NCI-H526 (cell line): ENCODE measurements at places on chromosomes 2 and 18.

DNA sequence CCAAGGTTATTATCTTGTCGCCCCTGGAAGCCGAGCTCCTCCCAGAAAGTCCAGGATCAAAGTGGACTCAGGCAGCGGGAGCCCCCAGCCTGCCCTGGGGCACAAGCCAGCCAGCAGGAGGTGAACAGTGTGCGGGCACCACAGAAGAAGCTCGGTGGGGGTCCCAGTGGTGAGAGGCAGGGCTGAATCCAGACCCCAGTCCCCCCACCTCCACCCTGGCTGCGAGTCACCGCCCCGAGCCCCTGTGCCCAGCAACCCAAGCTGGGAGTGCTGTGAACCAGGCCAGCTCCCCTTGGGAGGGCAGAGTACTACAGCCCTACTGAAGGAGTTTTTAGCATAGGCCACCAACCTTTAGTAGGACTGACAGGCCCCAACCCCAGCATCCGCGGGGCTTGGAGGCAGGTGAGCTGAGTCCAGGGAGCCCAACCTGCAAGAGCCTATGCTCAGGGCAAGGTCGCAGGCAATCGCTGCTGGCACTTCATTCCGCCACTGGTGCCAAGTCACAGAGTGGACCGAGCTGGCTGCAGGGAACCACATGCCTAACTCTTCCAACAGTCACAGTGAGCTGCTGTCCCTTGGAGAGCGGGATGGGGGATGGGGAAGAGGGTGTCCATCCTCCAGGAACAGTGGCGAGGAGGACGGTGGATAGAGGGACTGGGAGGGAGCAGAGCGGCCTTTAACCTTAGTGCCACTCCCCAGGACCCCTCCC lies 3.0 kb downstream of the PIEZO2 start:
- DNase-seq: no peak

GRCh38 chr2:97691166-97691565 lies 21.7 kb downstream of the C2orf92 start:
- DNase-seq: no peak

GRCh38 chr2:210480079-210480478 lies 3.5 kb upstream of the LANCL1 start:
- DNase-seq: no peak

GRCh38 chr2:80190166-80190565 lies 114.4 kb downstream of the LRRTM1 start:
- no peak for DNase-seq

DNA sequence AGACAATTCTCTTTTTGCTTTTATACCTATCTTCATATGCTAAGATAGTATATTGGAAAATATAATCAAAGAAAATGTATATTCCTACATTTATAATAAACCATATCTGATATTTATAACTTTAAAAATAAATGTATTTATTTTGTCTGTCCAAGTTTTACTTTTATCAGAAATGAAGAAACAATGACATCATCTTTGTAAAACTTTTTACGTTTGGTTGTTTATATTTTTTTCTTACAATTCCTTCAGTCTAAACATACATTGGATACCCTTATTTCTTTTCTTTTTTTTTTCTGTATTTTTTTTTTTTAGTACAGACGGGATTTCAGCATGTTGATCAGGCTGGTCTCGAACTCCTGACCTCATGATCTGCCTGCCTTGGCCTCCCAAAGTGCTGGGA lies 1577.0 kb upstream of the SLC39A10 start:
- no peak for DNase-seq

GRCh38 chr2:112137516-112138158 lies 548 bp upstream of the FBLN7 start:
- no peak for DNase-seq

DNA sequence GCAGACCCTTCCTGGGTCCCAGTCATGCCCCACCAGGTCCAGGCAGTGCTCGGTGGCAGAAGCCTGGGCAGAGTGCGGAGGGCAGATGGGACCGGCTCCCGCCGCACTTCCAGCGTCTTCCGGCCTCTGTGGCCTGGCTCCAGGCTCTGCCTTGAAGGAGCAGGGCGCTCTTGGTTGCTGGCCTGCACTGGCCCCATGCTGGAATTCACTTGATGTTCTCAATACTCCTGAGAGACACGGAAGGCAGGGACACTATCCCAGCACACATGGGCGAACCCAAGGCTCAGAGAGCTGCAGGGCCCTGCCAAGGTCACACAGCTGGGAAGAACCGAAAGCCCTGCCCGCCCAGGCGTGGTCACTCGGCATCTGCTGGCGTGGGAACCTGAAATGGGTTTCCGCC lies 87.6 kb upstream of the ODC1 start:
- DNase-seq: no peak

GRCh38 chr2:73759904-73760303 lies 20.0 kb downstream of the DUSP11 start:
- no peak for DNase-seq

DNA sequence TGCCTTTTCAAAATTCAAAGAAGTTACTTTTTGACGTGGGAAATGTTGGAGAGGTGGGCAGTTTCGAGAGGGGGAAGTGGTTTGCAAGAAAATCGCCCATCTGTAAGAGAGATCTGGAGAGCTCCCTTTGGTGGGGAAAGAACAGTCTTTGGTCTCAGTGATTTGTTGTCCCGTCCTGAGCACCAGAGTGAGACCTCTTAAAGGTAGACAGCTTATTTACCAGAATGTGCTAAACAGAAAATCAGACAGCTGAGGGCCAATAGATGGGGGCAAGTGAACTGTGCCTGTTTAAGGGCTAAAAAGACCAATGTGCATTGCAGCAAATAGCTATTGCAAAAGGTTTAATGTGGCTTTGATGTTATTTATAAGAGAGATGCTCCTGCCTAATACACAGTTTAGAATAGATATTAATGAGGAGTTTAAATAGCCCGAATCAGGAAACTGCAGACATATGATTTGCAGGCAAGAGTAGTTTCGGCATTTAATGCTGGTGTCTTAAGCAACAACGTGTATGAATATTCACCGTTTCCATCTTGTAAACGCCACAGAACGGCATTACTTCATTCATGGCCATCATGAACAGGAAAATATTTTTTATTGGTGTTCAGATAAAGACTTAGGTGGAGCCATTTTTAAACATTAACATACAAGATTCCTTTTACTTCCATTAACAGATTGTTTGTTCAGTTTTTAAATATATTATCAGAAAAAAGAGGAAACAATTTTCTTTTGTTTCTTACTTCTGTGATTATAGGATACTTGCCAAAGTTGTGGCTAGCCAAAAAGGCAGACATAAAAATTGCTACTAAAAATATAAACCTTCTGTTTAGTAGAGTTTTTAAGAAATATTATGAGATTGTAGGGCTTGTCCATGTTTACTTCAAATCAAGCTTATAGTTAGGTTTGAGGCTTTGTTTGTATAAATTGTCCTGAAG lies 29.6 kb downstream of the ARHGAP15 start:
- no peak for DNase-seq

DNA sequence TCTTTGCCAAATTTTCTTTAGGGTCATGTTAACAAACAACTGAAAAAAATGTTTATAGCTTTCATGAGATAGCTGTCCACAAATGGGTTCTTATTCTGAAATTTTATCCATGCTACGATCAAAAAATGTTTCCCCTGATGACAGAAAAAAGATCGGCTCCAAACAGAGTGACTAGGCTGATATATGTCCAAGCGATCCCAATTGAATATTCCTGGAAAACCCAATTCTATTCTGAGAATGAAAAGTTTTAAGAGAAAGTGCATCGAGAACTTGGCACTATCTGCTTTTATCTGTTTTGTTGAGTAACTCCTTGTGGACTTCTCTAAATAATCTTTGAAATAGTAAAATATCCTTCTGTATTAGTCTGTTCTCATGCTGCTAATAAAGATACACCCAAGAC lies 19.1 kb downstream of the KCNE4 start:
- no peak for DNase-seq

DNA sequence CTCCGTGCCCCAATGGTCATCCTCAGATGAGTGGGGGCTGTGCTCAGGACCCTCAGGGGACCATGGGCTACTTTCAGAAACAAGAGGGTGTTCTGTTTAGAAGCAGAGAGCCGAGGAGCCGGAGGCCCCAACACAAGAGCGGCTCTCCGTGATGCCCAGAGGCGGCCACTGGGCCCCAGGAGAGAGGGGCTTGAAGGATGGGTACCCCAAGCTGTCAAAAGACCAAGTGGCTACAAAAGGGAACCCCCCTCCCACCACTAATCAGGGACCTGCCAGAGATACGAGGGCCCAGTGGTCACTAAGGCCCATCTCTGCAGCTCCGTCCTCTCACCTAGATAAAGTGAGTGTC lies 93.6 kb downstream of the HDAC4 start:
- DNase-seq: no peak

- DNase-seq: no peak
These were observed 42.7 kb upstream of the REG3G start for GRCh38 chr2:78982638-78983330.

- DNase-seq: peak; percentile 80
These were observed 5.4 kb downstream of the SPR start for GRCh38 chr2:72892506-72893173.

GRCh38 chr2:25230948-25231311 lies 62.5 kb upstream of the POMC start:
- DNase-seq: no peak

- no peak for DNase-seq
These were observed 159.8 kb downstream of the ZNF385B start for GRCh38 chr2:179701524-179702110.

GRCh38 chr2:100119235-100119634 lies 23.2 kb downstream of the AFF3 start:
- DNase-seq: no peak

DNA sequence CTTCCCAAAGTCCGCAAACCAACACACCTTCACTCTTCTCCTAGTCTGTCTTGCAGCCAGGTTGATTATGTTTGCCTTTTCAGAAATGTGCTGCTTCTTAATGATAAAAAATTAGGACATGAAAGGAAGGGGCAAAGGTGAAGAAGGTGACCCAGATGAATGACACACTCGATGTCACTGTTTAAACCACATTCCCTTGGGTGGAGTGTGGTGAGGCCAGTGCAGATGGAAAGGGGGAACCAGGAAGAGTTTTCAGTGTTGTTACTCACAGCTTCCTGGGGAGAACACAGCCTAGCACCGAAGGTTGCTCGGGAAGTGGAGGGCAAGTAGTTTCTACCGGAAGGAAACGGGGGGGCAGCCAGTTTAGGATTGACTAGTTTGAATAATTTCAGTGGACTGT lies 57.2 kb upstream of the BOD1L2 start:
- no peak for DNase-seq

DNA sequence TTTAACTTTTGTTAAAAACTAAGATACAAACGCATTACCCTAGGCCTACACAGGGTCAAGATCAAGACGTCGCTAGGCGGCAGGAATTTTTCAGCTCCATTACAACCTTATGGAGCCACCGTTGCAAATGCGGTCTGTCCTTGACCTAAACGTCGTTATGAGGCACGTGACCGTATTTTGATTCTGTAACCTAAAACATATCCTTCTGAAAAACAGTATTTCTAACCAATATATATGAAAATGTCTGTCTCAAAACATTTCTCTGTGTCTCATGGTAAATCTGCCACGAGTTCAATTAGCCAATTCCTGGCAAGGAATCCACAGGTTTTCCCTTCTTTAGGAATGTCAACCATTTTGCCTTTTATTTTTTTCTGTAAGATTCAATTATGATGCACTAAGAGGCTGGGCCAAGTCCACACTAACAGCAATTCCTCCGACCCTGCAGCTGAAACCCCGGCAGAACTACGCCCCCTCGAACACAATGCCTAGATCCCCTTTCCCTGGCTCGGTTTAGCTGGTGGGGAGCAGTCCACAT lies 1.7 kb downstream of the RTN4 start:
- DNase-seq: peak; percentile 61

DNA sequence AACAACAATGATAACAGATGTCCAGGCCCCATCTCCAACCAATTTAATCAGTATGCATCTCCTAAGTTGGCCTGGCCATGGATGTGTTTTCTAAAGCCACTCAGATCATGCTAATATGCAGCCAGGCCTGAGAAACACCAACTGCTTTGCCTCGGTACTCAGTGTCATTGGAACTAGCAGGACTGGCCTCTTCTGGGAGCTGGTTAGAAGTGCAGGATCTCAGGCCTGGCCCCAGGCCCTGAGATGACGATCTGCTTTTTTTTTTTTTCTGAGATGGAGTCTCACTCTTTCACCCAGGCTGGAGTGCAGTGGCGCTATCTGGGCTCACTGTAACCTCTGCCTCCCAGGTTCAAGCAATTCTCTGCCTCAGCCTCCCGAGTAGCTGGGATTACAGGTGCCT lies 69.1 kb downstream of the IRS1 start:
- no peak for DNase-seq

GRCh38 chr2:189018631-189019030 lies 44.5 kb downstream of the COL3A1 start:
- no peak for DNase-seq

GRCh38 chr2:172113617-172114016 lies 10.9 kb upstream of the DLX2 start:
- peak; percentile 53 for DNase-seq

DNA sequence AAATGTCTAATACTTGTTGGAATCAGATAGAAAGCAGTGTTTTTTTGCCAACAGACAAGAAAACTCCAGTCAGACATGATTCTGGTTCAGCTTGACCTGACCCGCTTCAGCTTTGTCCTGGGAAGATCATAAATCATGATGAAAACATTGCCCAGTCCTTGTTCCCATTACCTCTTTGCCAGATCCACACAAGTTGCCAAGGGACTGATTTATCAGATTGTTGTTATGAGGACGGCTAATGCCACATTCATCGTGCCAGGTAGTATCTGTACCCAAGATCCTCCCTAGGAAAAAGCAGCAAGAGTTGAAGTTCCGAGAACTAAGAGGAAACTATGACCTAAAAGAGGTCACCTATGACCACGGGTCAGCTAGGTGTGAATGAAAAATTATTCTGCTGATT lies 39.0 kb downstream of the SLC40A1 start:
- DNase-seq: no peak

- DNase-seq: no peak
These were observed 23.5 kb upstream of the MTERF4 start for GRCh38 chr2:241125626-241126025.

GRCh38 chr2:56314371-56314770 lies 130.6 kb downstream of the CCDC85A start:
- DNase-seq: no peak

DNA sequence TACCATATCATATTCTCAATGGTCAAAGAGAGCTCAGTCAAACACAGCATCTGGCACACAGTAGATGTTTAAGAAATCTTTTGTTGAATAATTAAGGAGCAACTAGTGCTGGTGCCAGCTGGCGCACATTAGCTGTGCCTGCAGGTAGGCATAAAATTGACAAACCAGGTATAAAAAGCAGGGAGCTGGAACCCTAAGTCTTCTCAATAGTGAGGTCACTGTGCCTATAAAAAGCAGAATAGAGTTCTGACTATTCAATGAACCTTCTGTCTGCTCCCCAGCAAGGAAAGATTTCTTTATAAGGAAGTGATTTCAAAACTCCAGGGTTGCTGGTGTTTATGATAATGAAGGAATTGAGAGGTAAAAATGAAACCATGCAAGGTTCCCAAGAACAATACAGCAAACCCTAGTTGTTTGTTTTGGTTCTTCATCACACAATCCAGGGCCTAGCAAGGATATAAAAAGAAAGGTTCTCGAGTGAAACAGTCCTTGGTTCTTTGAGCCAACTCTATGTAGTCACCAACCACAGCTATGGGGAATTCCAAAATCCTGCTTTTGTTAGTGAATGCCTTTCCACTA lies 76.1 kb downstream of the THADA start:
- DNase-seq: no peak
